ENCODE measurements at places on chromosomes 12 and 14.

DNA sequence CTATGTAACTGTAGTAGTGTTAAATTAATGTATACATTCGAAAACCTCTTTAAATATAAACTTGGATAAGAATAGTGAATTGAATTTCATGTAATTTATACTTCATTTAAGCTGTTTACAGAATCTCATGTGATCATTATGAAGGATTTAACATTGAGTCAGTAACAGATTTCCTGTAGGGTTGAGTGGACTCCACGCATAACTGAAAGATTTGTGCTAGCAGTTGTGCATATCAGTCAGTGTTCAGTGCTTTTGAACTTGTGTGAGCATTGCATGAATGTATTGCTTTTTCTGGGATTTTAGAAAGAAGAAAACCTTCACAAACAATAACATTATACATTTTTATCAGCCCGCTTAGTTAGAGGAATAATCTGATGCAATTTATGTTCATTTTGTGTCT lies 1435.3 kb downstream of the LRFN5 start:
- DNase-seq, result no peak

- DNase-seq, result no peak
These were observed 322.9 kb downstream of the DAD1 start for GRCh38 chr14:22266142-22266442.

DNA sequence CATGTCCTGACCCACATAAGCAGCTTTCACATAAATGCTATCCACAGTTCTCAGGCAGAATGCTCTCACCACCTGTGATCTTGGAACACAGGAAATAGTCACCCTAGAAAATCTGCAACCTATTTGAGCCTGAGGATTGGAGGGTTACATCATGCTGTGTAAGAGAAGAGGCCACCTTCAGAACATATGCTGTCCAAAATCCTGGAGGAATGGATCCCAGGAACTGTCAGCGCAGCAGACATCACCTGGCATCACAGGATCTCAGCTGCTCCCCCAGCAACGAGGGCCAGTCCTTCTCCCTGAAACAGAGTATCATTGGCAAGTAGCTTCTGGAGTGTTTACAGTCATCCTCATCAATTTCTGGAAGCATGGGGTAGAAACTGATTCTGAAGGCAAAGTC lies 63.2 kb upstream of the LTA4H start:
- DNase-seq, result no peak

- DNase-seq, result no peak
These were observed 42.4 kb downstream of the TMEM30B start for GRCh38 chr14:61238611-61239245.

DNA sequence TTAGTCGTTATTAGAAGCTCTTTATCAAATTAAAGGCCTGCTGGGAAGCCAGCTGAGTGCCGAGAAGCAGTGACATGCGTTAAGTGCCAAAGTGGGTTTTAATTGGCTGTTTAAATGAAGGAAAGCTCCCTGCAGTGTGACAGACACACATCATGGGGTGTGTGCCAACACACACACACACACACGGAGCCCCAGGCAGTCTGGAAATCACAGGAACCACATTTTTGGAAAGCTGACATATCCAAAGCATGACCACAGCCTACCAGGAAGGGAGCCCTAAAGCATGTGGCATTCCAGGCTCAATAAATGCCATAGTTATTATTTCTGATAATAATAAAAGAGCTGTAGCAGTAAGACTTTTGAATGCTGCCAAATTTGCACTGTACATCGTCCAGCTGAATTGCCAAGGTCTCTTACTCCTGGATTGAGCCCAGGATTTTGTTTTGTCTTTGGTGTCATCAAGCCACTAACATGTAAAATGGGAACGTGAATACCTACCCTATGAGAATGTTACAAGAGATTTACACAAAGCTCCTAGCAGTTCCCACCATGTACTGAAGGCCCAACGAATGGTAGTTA lies 135.1 kb downstream of the TMEM30B start:
- DNase-seq, result peak; percentile 58

DNA sequence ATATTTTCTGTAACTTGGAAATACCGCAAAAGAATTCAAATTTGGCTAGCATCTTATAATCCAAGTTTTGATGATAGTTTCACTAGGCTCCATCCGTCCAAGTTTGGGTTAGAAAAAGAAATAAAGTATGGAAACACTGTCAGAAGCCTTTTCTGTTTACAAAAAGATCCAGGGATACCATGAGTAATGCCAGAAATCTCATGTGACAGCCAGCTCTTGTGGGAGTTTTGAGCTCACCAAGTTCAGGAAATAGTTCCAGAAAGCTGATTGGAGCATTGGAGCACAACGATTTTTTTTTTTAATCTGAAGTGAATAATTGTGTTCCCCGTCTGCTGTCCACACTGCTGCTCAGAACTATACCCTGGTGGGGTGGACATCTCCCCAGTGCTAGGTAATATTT lies 229.7 kb upstream of the NPAS3 start:
- peak; percentile 63 for DNase-seq

GRCh38 chr14:90005939-90006530 lies 50.3 kb downstream of the TDP1 start:
- no peak for DNase-seq
